CD4-positive, alpha-beta T cell treated with Interleukin-21 for 1 hour (primary cell): ENCODE measurements at places on chromosomes 1 and 21.

DNA sequence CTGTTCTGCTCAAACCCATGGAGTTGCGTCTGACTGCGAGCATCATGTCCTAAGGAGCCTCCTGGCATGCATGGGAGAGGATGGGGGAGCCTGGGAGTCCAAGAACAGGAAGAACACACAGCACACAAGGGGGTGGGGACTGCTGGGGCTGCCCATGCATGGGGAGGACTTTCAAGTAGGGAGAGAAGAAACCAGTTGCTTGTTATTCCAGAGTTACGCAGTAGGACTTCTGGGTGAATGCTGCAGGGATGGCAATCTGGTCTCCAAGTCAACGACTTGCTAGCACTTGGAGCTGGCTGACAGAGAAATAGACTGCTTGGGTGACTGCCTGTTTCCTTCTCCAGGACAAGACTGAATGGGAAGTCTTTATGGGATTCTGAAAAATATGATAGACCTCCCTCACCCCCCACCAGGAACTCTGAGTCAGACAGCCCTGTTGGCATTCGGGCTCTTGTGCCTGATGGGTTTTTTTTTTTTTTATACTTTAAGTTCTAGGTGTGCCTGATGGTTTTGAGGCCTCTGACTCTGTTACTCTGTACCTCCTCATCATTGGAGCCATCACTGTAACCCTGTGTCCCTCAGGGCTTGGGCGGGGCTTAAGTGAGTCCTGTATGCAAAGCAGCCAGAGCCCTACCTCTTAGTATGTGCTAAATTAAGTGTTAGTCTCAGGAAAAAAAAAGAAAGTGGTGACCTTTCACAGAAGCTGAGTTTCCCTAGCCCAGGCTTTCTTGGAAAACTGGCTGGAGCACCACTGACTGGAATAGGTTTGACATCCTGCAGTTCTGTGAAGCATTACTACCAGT is 30.3 kb downstream of the MAP3K21 start:
- no peak for DNase-seq

DNA sequence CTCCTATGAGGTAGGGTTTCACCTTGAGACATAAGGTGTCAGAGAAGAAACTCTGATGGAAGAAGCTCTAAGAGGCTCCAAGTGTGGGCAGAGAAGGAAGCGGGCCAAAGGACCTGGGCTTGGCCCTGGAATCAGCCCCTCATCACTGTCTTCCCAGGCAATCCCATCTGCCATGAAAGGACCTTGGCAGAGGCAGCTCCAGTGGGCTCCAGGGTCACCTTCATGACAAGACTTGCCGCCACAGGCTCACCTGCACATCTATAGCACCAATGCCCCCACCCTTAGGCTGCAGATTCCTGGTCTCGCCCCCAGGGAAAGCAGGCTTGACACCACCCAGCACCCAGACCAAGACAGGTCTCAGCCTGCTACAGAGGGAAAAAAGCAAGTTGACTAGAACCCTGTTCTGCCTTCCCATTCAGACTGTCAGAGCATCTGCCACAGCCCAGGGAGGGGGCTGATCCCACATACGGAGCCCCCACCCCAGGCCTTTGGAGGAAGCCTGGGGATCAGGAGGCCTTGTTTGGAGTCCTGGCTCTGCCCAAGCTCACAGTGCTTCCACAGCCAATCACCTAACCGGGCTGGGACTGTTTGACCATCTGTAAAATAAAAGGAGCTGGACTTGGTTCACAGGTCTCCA is 490 bp upstream of the FAM110D start:
- no peak for DNase-seq

- no peak for DNase-seq
Measured at GRCh38 chr1:113091988-113092594, 19.1 kb downstream of the LRIG2 start.

DNA sequence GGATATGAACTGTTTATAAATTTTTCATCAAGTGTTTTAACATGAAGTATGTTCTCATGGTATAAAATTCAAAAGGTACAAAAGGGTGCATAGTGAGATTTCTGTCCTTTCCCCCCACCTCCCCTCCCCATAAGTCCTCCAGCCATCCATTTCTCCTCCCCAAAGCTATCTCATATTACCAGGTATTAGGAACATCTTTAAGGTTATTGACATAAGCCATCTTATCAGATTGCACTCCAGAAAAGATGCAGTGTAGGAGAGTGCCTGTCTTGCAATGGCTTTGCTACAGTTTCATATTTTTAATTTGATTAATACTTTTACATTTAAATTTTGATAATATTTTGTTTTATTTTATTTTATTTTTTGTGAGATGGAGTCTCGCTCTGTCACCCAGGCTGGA is 13.5 kb upstream of the HPCAL4 start:
- DNase-seq, result no peak

GRCh38 chr1:245598524-245599305 is 443.9 kb downstream of the KIF26B start:
- no peak for DNase-seq

GRCh38 chr1:225539069-225539468 is 111.2 kb upstream of the LBR start:
- no peak for DNase-seq
